GM12878 (cell line): ENCODE measurements at places on chromosomes 7 and 10. TPM values are rescaled to one million over a fixed set of nuclear protein-coding genes. Genes with fewer than 3 reads are reported as not detected.

CYP2C18 gene
- total RNA-seq, result not detected in 2 replicates

RPS24 gene
- 1,928 and 2,010 TPM in 2 replicates for total RNA-seq

GIMAP1 gene
- total RNA-seq, result 1.3 and 1.4 TPM in 2 replicates

COL17A1 gene
- total RNA-seq, result 0.05 TPM in 1 of 2 replicates, not detected in the other

PLEKHS1 gene
- total RNA-seq, result not detected in 2 replicates

GRCh38 chr7:34846976-34847375 is 189.0 kb downstream of the NPSR1 start:
- H3K4me1 ChIP-seq, result no peaks in the 10 kb centered on the region
- H3K4me3 ChIP-seq, result no peak overlapping the region
- DNase-seq, result no peak
- no peak overlapping the region for H3K27ac ChIP-seq

DNA sequence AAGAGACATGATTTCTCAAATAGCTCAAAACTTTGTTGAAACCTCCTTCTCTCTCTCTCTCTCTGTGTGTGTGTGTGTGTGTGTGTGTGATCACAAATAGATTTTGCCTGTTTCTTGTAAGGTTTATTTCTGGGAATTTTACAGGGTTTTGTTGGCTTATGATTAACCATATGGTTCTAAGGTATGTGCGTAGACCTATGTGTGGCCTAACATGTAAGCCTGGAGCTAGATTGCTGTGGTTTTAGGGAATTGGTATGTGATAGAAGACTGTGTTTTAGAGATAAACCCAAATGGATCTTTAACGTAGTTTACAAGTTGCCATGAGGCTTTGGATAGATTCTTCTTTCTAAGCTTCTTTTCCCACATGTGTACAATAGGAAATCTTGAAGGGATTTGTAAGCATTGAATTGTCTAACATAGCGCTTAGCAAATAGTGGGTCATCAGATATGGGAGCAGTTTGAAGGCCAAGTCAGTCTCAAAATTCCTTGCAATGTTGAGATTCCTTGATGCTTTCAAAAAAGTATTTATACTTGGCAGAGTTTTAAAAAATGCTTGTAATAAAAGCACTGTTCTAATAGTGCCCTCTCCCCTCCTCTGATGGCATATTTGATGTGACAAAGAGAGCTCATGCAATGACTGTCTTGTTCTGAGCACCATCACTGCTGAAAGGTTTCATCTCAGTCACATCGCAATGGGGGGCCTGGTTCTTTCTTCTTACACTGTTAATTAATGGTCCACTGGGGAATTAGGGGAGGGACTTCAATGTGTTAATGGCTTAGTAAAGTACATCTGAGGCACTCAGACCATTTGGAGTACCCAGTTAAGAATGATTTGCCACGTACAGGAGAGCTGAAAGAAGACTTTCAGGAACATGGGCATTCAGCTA is 118.2 kb downstream of the SNX10 start:
- H3K4me3 ChIP-seq, result no peak overlapping the region
- H3K27me3 ChIP-seq, result peaks cover 2% of the 10 kb centered on the region; the same call in 1 of the 2 replicates
- H3K4me1 ChIP-seq, result no peaks in the 10 kb centered on the region
- no peak overlapping the region for H3K27ac ChIP-seq

GRCh38 chr10:33955676-33956075 is 621.2 kb upstream of the NRP1 start:
- H3K4me3 ChIP-seq, result no peak overlapping the region
- H3K4me1 ChIP-seq, result no peaks in the 10 kb centered on the region
- no peak overlapping the region for H3K27ac ChIP-seq
- H3K36me3 ChIP-seq, result no peaks in the 10 kb centered on the region
- no peaks in the 10 kb centered on the region for H3K27me3 ChIP-seq

GRCh38 chr7:71535616-71536015 is 403.7 kb downstream of the GALNT17 start:
- H3K4me1 ChIP-seq, result no peaks in the 10 kb centered on the region
- H3K36me3 ChIP-seq, result no peaks in the 10 kb centered on the region
- H3K27me3 ChIP-seq, result no peaks in the 10 kb centered on the region
- no peak for DNase-seq

GRCh38 chr7:98211221-98211675 is at the start of gene BHLHA15:
BHLHA15 (plus strand) TSS chr7:98211439; CDS start chr7:98212310, 871 bp downstream.
- H3K27ac ChIP-seq, result no peak within 1 kb of the TSS
- DNase-seq, result no peak
- peak within 1 kb of the TSS; percentile 45; the same call in 1 of the 2 replicates for H3K4me3 ChIP-seq
- peaks cover 2% of the 10 kb centered on the region for H3K36me3 ChIP-seq

DNA sequence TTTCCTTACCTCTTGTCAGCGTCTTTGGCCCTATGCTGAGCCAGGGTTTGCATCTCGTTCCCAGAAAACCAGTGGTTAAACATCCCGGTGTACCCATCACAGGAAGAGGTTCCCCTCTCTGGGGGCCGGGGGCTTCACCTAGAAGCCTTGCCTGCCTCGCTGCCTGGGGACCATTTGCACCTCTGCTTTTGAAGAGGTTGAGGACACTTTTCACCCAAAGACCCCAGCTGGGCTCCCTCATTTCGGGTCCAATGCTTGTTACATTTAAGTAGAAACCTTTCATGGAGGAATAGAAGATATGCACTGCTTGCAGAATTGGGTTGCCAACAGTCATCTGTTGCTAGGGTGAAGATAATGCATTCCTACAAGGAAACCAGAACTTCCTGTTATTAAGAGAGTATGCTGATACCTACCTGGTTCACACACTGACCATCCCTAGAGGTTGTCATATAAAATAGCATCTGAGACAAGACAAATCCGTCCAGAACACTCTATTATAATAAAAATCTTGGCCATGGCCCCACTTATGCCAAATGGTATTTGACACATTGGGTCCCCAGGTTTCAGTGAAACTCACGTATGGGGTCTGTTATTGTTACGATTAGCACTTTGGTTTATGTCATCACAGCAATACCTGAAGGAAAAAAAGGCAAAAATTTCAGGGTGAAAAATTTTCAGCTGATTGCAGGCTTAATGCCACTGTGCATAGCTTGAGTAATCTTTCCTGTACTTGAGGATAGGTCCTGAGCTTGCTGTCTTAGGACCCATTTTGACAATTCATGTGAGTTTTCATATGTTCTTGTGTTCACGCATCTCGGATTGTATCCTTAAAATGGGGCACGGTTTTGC is 917 bp downstream of the ZNF365 start:
- no peaks in the 10 kb centered on the region for H3K36me3 ChIP-seq
- H3K27ac ChIP-seq, result no peak overlapping the region
- no peaks in the 10 kb centered on the region for H3K4me1 ChIP-seq
- no peak for DNase-seq
- peaks cover 8% of the 10 kb centered on the region for H3K27me3 ChIP-seq
- no peak overlapping the region for H3K4me3 ChIP-seq
